ENCODE measurements at places on chromosomes 13 and 19.
A peak's percentile ranks its signal among the peaks of the same experiment; 100 is the strongest.

DNA sequence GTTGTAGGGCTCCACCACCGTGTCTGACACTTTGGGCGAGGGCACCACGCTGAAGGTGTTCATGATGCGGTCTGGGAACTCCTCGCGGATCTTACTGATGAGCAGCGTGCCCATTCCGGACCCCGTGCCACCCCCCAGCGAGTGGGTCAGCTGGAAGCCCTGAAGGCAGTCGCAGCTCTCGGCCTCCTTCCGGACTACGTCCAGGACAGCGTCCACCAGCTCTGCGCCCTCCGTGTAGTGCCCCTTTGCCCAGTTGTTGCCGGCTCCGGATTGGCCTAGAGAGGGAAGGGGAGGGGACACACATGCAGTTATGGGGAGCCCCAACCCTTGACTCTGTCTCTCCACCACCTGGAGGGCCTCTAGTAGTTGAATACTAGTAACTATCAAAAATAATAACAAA, 6.2 kb downstream of the TUBB4A start:
- no peak overlapping the region for H3K4me3 ChIP-seq
- no peaks in the 10 kb centered on the region for H3K27me3 ChIP-seq
- DNase-seq, result no peak
- H3K4me1 ChIP-seq, result no peaks in the 10 kb centered on the region
- no peak overlapping the region for H3K27ac ChIP-seq
- H3K36me3 ChIP-seq, result no peaks in the 10 kb centered on the region

- no peak overlapping the region for H3K27ac ChIP-seq
- H3K4me3 ChIP-seq, result no peak overlapping the region
- H3K36me3 ChIP-seq, result no peaks in the 10 kb centered on the region
- no peaks in the 10 kb centered on the region for H3K27me3 ChIP-seq
These were observed 29.2 kb downstream of the NLRP5 start for GRCh38 chr19:56015756-56016155.

- peaks cover 42% of the 10 kb centered on the region for H3K4me1 ChIP-seq
- DNase-seq, result no peak
- no peaks in the 10 kb centered on the region for H3K36me3 ChIP-seq
- peak overlapping the region; percentile 84 for H3K27ac ChIP-seq
- no peaks in the 10 kb centered on the region for H3K27me3 ChIP-seq
These were observed 919 bp upstream of the ADAMTS10 start for GRCh38 chr19:8611391-8611876.

GRCh38 chr13:113295776-113296175, 1.3 kb upstream of the LAMP1 start:
- H3K27ac ChIP-seq, result no peak overlapping the region
- DNase-seq, result no peak
- no peak overlapping the region for H3K4me3 ChIP-seq
- peaks cover 42% of the 10 kb centered on the region for H3K4me1 ChIP-seq

- H3K36me3 ChIP-seq, result no peaks in the 10 kb centered on the region
- DNase-seq, result no peak
- H3K4me1 ChIP-seq, result peaks cover 6% of the 10 kb centered on the region
- no peaks in the 10 kb centered on the region for H3K27me3 ChIP-seq
- no peak overlapping the region for H3K27ac ChIP-seq
These were observed 20.1 kb upstream of the MYO16 start for GRCh38 chr13:108609353-108609752.

DNA sequence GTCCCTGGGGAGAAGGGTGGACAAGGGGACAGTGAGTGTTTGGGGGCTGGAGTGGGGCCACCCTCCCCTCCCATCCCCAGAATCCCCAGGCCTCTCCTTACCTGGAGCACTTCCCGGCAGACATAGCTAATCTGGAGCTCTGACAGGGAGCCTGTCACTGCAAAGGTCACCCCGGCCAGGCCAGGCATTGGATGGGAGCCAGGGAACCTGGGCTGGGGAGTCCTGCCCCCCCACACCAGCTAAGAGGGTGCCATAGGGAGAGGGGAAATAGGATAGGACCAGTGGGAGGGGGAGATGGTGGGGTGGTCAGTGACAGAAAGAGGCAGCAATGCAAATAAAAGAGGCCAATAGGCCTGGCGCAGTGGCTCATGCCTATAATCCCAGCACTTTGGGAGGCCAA, 3.5 kb downstream of the MAP4K1 start:
- H3K36me3 ChIP-seq, result no peaks in the 10 kb centered on the region
- no peak overlapping the region for H3K27ac ChIP-seq
- DNase-seq, result no peak
- H3K4me3 ChIP-seq, result no peak overlapping the region
- no peaks in the 10 kb centered on the region for H3K27me3 ChIP-seq

DNA sequence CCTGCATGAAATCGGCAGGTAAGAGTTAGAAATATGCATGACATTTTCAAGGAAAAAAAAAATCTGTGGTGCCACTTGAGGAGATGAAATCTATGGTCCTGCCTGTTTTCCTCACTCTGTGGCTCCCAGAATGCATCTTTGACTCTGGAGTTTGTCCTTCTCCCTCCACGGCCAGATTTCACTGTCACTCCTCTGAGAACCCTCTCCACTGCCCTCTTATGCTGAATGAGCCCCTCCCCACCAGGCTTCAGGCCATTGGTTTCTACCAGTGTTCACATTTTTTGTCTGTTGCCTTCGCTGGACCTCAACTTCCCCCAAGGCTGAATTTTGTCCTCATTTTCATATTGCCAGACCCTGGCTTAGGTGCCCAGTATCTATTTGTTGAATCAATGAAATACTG, 235.0 kb downstream of the ZIC5 start:
- H3K27me3 ChIP-seq, result no peaks in the 10 kb centered on the region
- H3K4me3 ChIP-seq, result no peak overlapping the region
- H3K36me3 ChIP-seq, result no peaks in the 10 kb centered on the region
- H3K27ac ChIP-seq, result no peak overlapping the region
- H3K4me1 ChIP-seq, result no peaks in the 10 kb centered on the region

- H3K27ac ChIP-seq, result no peak overlapping the region
- H3K4me1 ChIP-seq, result no peaks in the 10 kb centered on the region
- no peak for DNase-seq
- H3K36me3 ChIP-seq, result peaks cover 29% of the 10 kb centered on the region
These were observed 16.5 kb downstream of the BTBD2 start for GRCh38 chr19:1998712-1999708.

DNA sequence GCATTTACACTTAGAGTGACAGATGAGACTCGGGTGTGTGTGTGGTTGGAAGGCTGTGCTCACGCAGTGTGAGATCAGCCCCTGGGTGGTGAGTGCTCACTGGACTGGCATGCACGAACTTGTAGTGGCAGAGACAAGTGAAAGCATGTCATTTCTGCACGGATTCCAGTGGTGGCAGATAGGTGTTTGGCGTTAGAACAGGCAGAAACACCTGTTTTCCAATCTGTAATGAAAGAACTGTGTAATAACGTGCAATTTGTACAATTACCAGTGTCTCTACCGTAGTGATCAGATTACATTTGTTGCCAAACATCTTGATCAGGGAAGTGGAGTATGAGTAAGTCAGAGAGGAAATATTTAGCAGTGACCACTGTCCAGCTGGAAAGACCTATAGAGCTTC, 8.2 kb downstream of the LAMP1 start:
- no peak overlapping the region for H3K4me3 ChIP-seq
- no peak for DNase-seq
- peaks cover 7% of the 10 kb centered on the region for H3K36me3 ChIP-seq
